Sciatic nerve (tissue), 2 donors: ENCODE measurements at places on chromosomes 2 and 18.

- no peak for DNase-seq
Measured at GRCh38 chr18:46421973-46422551, 235.0 kb downstream of the LOXHD1 start.

- DNase-seq = no peak
Measured at GRCh38 chr2:135637456-135638087, 104.1 kb upstream of the UBXN4 start.

- DNase-seq = no peak
Measured at GRCh38 chr2:20049637-20050036, 1.8 kb downstream of the LAPTM4A start.

GRCh38 chr18:56563568-56563967 lies 74.8 kb downstream of the TXNL1 start:
- no peak for DNase-seq

DNA sequence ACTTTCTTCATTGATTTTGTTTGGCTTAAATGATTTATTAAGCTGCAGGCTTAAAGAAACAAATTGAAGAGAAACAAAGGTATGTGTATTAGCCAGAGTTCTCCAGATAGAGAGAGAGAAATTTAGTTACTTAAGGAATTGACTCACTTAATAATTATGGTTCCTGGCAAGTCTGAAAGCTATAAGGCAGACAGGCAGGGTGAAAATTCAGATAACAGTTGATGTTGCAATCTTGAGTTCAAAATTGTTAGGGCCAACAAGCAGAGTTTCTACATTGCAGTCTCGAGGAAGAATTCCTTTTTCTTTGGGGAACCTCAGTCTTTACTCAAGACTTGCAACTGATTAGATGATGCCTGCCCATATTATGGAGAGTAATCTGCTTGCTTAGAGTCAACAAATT lies 593.5 kb downstream of the ADCYAP1 start:
- no peak for DNase-seq

DNA sequence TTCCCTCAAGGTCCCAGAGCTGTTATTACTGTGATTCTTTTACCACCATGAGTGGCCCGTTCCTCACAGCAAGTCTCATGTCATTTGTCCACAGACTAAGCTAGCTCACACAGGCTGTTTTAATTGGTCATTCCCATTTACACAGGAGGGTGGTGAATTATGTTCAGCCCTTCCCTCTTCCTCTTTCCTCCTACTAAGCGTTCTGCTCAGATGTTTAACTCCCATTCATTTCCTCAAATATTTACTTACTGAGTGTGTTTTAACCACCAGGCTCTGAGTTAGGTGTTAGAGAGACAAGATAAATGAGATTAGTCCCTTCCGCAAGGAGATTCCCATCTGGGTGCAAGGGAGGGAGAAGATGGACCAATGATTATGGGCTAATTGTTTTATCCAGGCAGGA lies 403.6 kb upstream of the ACVR2A start:
- DNase-seq = no peak

- no peak for DNase-seq
Measured at GRCh38 chr2:150522269-150522668, 34.8 kb upstream of the RND3 start.

DNA sequence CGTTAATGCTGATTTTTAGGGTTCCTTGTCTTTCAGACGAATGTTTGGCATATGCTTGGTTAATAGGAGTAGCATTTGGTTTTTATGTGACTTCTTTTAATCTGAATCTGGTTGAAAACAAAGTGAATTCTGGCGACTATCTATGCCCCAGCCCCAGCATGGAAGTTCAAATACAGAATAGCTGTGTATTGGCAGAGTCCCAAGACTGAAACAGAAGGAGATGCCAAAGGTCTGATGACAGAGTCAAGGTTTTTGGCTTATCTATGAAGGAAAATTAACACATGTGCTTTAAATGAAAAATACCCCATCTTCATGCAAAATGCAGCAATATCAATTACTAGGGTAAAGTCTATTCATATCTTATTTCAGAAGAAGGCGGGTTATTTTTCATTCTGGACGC lies 734.8 kb upstream of the NXPH2 start:
- DNase-seq = no peak

DNA sequence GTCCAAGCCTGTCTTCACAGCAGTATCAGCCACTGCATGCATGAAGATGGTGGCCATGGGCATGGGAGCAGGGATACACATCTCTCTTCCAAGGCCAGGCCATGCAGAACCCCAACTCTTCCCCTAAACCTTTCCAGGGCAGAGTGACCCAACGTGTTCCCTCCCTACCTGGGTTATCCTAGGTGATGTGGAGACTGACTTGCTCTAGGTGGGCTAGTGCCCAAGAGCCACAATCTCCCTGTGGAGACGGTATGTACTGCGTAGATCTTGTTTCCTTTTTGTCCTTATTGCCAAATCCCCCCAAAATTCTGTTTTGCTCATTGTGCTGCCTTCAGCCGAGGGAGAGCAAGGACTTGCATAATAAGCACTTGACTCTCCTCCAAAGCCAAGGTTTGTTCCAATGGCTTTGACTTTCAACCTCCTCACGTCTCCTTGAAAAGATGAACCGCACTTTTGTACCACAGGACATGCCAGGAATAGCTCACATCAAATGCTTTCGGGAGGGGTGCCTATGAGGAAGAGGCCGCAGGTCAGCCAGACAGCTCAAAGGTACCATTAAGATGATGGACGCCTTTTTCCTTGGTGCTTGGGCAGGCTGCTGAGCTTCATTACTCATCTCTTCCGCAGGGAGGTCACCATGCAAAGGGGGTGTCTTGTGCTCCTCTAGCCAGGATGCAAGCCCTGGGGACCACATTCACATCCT lies 76.2 kb upstream of the GLI2 start:
- no peak for DNase-seq

DNA sequence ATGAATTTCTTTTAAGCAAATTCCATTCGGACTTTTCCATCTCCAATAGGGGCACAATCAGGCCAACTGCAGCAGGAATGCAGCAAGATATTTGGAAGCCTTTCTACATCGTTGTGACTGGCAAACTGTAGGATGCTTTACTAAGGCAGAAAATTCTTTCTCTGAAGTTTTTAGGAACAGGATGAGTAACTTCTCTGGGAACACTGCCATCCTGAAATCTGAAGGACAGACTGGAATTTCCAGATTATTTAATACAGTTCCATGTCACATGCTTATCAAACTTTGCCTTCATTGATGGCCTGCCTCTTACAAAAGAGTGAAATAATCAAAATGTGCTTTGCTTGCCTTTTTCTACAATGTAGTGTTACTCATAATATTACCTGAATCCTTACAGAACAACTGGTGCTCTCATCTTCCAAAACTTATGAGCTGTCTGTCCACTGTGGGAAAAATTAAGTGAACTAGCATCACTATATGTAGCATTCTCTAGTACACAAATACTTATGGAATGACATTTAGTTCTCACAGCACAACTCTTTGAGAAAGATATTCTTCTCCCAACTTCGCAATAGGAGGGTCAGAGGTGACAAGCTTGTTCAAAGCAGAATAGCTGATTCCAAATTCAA lies 32.0 kb upstream of the MAP2 start:
- no peak for DNase-seq

DNA sequence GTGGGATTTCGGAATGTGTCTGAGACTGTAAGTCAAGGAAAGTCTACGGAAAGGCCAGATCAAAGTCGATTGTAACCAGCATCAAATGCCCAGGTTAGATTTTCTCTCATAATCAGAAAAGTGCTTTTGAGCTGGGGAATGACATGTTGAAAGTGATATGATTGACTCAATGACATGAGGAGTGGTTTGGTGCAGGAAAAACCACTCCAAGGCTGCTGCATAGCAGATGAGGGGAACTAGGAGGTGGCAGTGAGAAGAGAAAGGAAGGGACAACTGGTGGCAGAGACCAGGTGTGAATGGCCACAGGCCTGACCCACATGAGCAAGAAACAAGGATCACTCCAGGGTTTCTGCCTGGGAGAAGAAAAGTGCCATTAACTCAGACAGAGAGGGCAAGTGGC lies 822 bp downstream of the SLC35F6 start:
- no peak for DNase-seq

- no peak for DNase-seq
Measured at GRCh38 chr2:239065962-239066361, 218.1 kb downstream of the TWIST2 start.

DNA sequence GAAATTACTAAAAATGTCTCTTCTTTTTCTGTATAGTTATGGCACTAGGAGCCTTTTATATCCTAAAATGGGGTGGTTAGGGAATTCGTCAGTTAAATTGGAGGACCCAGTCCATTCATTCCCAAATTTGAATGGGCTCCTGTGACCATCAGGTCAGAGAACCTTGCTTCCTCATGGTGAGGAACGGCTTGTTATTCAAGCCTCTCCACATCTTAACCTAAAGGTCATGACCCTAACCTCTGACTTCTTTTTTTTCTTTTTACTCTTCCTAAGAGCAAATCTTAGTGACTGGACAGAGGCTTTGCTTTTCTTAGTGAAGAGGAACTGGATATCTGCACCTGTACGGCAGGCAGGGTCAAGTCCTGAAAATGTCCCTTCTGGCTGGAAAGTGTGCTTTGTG lies 53.1 kb downstream of the GREB1L start:
- no peak for DNase-seq

DNA sequence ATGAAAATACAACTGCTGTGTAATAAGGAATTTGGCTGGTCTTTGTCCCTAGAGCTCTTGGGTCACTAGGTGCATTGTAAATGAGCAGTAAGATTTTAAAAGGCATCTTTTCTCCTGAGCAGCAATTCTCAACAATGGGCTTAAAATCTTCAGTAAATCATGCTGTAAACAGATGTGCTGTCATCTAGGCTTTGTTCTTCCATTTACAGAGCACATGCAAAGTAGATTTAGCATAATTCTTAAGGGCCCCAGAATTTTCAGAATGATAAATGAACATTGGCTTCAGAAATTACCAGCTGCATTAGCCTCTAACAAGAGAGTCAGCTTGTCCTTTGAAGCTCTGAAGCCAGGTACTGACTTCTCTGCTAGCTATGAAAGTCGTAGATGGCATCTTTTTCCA lies 26.8 kb upstream of the SCRN3 start:
- no peak for DNase-seq

GRCh38 chr18:78165525-78165924 lies 814.1 kb upstream of the SALL3 start:
- DNase-seq = no peak

GRCh38 chr2:233084488-233084887 lies 24.3 kb downstream of the INPP5D start:
- peak; percentile 69 for DNase-seq
